ENCODE measurements at places on chromosomes 5 and 9. TPM values are rescaled to one million over a fixed set of nuclear protein-coding genes. Genes with fewer than 3 reads are reported as not detected.

FSTL4 gene
- not detected for total RNA-seq

CHMP5 gene
- total RNA-seq, result 51.4 TPM

PCDHB4 gene
- 0.75 TPM for total RNA-seq

FOXD4L5 gene
- 0.37 TPM for total RNA-seq

PIK3R1 gene
- total RNA-seq, result 39.9 TPM

SH3RF2 gene
- not detected for total RNA-seq

LRRC19 gene
- total RNA-seq, result not detected

FBP2 gene
- not detected for total RNA-seq

PCDHAC2 gene
- total RNA-seq, result 0.12 TPM

SYK gene
- not detected for total RNA-seq

MEGF10 gene
- 0.05 TPM for total RNA-seq
